ENCODE measurements at places on chromosomes 5 and 9.

DNA sequence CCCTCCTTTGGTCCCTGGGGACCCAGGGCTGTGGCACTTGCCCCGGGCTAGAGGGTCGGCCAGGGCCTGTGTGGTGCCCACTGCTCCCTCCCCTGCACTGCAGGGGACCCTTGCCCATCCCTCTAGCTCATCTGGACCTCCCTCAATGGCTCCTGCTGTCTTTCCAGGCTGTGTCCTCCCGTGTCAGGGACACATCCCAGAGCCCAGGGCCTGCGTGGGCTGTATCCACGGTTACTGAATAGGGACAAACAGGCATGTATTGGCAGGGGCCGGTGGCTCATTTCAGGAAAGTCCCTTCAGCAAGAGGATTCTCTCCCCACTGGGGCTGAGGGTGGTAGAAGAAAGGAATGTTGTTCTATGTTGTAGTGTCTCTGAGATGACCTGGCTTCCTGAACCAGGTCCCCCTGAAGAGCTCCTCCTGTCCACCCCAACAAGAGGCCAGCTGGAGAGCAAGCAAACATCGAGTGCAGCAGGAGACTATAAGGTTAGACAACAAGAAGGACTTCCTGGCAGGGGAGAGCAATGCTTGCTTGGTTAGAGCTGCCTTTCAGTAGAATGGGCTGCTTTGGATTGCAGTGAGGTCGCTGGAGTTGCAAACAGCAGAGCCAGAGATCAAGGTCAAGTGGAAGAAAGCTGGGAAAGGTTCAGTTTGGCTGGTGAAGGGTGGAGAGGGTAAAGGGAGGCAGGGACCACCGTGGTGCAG lies 1.0 kb upstream of the CRB2 start:
- no peak for DNase-seq

DNA sequence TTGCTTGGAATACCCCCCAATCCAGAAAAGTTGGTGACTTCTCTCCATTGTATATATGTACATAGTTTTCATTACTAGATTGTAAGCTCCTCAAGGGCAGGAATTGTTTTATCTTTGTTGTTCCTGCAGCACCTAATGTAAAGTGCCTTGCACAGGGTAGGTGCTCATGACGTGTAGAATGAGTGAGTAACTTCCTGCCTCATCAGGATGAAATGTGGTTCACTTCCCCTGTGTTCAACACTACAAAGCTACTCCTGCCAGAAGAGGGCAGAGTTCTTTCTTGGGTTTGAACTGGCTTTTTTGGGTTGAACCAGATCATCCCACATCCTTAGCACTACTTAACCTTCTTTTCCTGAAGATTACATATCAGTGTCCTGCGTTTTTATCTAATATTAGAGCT lies 23.9 kb downstream of the GTF3C4 start:
- DNase-seq, result peak; percentile 41

GRCh38 chr5:82396871-82397514 lies 118.8 kb upstream of the RPS23 start:
- no peak for DNase-seq

- DNase-seq, result no peak
These were observed 633.0 kb upstream of the C9orf72 start for GRCh38 chr9:28206280-28206679.

DNA sequence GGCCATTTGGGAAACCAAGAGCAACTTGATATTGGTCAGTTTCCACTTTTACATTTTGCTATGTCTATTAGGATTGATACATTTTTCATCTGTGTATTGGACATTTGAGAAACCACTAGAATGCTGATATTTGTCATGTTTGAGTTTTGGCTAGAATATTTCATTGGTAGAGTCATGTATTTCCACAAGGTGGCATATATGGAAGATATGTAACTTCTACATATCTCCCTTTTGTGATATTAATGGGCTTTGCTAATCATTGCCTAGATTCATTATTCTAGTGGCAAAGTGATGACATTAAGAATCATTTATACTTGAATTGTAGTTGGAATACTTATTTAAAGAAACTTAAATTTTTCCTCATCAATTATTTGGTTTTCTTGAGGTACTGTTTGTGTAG lies 692.9 kb upstream of the EDIL3 start:
- no peak for DNase-seq

- DNase-seq, result no peak
These were observed 308.7 kb downstream of the MED10 start for GRCh38 chr5:6069496-6070185.

DNA sequence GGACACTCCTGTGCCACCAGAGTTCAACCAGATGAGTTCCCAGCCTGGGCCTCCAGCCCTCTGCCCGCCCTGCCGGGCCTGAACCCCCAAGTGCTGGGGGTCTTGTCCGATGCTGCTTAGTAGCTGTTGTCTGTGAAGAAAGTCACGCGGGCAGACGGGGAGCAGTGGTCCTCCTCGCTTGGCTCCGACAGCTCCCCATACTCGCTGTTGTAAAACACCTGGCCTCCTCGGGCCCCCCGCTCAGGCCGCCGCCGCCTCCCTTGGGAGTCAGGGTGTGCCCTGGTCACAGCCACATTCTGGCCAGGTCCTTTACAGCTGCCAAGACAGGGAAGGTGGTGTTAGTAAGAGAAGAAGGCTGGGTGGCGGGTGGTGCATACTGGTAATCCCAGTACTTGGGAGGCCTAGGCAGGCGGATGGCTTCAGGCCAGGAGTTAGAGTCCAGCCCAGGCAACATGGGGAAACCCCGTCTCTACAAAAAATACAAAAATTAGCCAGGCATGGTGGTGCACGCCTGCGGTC lies 11.8 kb upstream of the SCGB3A1 start:
- no peak for DNase-seq

- DNase-seq, result no peak
These were observed 67.2 kb downstream of the ANKRD31 start for GRCh38 chr5:75169516-75169915.

DNA sequence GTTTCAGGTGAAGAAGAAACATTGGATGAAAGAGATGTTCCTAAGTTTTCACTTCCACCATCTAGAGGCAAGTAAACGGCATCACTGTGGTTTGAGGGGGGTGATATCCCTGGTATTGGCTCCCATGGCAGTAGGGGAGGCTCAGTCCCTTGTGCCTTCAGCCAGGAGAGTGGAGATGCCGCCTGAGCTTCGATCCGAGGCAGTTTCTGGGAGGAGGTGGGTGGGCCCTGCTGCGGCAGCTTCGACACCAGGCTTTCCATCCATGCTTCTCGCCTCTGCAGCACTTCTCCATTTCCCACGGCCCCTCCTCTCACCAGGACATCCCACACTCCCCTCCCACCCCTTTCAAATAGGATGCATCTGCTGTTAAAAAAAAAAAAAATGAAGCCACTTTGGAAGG lies 258.3 kb downstream of the GADD45G start:
- no peak for DNase-seq

- no peak for DNase-seq
These were observed 73.6 kb upstream of the ZNF622 start for GRCh38 chr5:16539169-16539666.
